ENCODE measurements at places on chromosomes 6 and 20.

DNA sequence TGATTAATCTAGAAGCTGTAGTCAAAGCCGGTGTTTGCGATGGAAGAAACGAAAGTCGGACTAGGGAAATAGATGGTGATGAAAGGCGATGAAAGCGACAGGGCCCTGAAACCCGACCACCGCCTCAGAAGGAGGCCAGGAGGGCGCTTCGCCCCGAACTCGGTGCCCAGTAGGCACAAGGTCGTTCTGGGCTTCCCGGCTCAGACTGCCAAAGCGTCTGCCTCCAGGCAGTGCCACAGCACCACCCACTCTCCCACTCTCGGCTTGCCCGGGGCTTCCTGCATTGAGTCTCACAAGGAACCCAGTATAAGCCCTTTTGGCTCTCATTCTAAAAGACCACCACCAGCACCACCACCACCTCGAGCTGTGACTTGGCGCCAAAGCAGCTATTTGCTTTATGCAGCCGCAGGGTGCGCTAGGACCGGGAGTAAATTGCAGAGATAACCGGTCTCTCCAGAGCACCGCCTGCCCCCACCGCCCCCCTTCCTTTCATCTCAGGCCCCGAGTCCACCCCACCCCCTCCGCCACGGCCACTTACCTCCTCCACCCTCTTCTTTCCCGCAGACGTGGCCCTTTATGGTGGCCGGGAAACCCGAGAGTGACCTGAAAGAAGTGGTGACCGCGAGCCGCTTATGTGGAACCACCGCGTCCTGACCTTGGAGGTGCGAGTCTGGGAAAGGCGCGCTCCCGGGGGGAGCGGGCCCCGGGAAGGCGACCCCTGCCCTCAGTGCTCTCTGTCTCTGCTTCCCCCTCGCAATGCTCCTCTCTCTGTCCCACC is 2.4 kb downstream of the TCF21 start:
- DNase-seq, result no peak

GRCh38 chr6:97456070-97456469 is 173.1 kb upstream of the MMS22L start:
- no peak for DNase-seq

DNA sequence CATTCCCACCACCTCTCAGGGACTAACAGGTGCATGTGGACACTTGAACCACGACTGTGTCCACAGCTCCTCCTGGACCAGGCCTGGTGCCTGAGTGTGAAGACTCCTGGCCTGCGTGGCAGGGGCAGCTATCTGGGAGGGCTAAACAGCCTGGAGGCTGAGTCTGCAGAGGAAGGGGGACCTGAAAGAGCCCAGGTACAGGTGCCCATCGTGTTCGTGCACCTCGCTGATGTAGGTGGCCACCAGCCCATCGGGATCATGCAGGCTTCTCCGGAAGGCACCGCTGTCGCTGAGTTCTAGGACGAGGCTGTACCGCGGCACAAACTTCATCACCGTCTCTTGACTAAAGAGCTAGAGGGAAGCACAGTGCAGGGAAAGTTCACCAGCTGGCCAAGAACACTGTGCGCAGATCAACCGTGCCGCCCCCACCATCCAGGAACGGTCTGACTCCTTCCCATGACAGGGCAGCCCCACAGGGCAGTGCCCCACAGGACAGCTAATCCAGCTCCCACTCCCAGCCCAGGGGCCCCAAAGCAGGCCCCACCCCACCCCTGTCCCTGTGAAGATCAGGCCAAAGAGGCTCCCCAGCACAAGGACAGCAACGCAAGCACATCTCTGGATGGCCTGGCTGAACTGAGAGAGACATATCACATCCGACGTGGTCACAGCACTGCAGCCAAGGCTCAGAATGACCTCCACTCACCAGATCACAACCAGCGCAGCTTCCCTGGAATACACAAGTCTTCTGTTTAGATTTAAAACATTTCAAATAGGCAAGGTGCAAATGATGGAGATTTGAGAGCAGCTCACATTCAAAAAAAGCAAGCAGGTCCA is 14.8 kb downstream of the CST7 start:
- DNase-seq, result no peak

- DNase-seq, result no peak
These were observed 43.1 kb upstream of the ZNF831 start for GRCh38 chr20:59120491-59120890.

DNA sequence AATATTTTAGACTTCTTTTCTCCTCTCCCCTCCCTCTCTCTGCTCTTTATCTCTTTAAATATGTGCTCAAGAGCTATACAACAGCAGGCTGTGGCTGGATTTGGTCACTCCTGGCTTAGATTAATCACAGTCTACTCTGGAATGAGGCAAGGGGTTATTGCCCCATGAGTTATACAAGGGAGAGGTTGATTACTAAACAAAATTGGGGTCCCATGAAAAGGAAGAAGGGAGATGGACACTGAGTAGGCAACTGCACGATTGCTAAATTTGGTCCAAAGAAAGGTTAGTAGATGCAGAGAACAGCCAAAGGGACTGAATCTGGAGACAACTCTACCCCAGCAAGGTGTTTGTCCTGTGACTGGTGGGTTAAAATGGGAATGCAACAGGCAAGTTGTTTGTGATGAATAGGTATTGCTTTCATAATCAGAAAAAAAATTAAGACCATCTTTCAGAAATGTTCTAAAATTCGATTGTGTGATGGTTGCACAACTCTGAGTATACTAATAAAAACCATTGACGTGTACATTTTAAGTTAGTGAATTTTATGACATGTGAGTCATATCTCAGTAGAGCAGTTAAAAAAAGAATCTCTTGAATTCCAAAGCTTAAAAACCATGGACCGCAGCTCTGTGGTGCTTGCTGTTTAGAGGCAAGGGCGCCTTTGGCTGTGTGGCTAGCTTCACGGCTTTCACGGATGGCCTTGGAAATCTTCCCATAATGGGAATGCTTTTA is 57.1 kb downstream of the KIZ start:
- peak; percentile 19 for DNase-seq

- no peak for DNase-seq
These were observed 148.5 kb downstream of the LY86 start for GRCh38 chr6:6736791-6737654.

GRCh38 chr20:4297127-4297826 is 281.9 kb upstream of the RNF24 start:
- DNase-seq, result no peak

- no peak for DNase-seq
These were observed 183.5 kb downstream of the DST start for GRCh38 chr6:56459030-56459805.

DNA sequence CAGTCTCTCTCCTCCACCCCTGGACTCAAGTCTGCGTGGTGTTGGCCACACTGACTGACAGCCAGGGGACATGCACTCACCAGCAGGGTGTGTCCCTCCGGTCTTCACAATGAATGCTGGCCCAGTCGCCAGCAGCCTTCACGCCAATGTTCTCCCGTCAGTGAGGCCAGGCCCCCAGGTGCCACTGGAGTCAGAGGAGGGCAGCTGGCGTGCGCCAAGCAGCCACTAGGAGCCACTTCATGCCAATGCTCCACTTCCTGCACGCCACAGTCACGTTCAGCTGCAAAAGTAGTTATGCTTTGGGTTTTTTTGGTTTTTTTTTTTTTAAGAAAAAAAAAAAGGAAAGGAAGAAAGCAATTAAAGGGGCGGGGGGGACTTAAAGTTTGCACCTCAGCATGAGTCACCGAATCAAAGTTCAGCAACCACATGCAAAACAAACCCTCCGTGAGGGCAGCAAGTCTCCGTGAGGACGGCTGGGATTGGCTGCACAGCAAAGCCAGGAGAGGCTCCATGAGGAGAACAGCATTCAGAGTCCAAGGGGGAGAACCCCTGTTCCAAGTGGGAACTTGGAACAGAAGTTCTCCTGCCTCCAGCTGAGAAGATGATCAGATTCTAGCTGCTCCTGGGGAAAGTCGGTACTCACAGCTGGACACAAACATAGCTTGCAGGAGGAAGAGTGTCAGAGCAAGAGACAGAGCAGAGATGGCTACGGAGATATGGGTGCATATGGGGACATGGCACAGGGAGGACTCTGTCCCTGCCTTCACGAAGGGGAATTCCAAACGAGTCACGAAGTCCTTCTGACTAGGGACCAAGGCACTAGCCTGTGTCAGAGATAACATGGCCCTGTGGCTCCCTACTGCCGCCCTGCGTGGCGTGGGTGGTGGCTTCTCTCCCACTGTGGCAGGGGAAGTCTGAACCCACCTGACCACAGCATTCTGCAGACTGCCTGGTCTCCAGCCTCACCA is at the start of gene ZC3H12D:
ZC3H12D (minus strand) TSS at position 282 of the 968 bp plus-strand sequence. CDS start 10,471 bp downstream, outside the sequence.
- DNase-seq, result no peak

- no peak for DNase-seq
These were observed 26.8 kb upstream of the DDR1 start for GRCh38 chr6:30857549-30857948.

DNA sequence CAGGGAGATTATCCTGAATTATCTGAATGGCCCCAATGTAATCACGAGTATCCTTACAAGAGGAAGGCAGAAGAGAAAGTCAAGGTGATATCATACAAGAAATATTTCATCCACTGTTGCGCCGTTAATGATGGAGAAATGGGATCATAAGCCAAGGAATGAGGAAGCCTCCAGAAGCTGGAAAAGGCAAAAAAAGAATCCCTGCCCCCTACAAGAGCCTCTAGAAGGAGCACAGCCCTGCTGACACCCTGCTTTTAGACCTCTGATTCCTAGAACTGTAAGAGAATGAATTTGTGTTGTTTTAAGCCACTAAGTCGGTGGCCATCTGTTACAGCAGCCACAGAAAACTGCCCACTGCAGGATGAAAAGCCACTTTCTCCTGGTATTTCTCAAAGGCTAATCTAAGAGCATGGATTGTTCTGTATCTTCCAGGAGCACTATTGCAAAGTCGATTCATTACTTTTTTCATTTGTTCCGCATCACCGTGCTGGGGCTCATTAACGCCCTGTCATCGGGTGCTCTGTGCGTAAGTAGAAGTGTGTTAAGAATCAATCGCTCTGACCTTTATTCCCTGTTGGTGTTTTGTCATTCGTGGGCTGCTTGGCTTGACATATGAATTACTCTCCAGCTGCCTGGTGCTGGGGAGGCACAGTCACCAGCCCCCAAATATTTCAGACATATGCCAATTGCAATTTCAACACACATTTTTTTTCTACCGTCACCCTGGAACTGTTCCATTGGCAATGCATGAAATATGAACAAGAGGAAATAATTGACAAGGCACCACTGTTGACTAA is 117.0 kb downstream of the PCSK2 start:
- DNase-seq, result no peak

GRCh38 chr20:40658509-40658908 is 30.5 kb downstream of the MAFB start:
- DNase-seq, result no peak

DNA sequence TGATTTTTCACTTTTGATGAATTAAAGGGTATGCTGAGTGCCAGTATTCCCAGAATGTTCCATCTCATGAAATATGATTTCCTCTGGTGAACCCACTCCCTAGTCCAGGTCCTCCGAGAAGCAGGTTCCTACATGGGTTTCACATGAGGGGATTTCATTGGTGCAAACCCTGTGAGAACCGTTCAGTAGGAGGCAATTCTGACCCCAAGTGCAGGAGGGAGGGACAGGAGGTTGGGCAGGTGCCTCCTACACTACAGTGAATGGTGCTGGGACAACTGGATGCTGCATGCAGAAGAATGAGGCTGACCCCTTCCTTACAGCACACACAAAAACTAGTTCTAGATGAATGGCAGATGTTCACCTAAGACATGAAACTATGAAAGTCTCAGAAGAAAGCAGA is 5.1 kb upstream of the ULBP2 start:
- no peak for DNase-seq

- no peak for DNase-seq
These were observed 31.6 kb downstream of the OPRM1 start for GRCh38 chr6:154070657-154071056.

DNA sequence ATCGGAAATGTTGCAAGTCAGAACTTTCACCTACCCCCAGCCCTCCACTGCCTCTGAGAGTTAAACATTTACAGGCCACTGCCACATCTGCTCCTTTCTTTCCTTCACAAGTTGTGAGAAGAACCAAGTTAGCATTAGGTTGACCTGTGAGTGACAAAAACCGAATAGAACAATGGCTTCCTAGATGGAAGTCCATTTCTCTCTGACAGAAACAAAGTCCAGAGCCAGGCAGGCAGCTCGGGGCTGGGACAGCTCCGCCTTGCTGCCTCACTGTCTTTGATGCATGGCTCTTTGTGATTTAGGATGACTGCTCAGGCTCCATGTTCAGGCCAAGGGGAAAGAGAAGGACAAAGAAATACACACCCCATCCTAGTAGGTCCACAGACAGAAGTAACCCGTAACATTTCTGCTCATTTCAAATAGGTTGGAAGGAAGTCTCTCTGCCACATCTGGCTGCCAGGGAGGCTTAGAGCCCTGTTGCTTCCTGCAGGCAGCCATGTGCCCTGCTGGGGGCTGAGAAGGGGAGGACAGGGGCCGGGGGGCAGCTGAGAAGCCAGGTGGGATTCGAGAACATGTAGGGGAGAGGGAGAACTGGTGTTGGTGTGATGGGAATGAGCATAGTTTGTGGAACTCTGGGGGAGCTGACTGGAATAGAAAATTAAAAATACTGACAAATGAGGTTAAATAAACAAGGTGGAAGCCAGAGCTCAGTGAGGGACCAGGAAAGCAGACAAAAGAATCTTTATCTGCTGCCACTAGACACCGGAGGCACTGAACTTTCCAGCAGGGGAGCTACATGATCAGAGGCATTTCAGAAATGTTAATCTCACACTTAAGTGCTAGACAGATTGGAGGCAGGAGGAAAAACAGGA is 19.5 kb upstream of the IER3 start:
- no peak for DNase-seq

- DNase-seq, result no peak
These were observed 171.7 kb downstream of the CLIC5 start for GRCh38 chr6:45843848-45844521.

GRCh38 chr6:7991536-7991935 is 72.7 kb downstream of the BLOC1S5 start:
- no peak for DNase-seq

DNA sequence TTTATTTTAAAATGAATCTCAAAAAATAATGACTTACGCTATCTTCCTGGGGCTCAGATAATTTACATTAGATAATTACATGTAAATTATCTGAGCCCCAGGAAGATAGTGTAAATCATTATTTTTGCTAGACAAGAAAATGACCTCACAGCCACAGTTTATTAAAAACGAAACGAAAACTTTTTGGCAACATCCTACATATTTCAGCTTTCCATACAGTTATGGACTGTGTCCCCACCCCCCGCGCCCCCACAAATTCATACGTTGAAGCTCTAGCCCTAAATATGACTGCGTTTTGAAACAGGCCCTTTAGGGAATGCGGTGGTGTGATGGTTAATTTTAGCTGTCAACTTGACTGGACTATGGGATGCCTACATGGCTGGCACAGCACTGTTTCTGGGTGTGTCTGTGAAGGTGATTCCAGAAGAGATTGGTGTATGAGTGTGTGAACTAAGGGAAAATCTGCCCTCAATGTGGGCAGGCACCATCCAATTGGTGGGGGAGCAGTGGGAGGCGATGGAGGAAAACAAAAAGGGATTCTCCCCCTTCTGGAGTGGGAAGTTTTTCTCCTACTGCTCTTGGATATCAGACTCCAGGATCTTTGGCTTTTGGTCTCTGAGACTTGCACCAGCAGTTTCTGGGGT is 52.6 kb downstream of the TRPC4AP start:
- no peak for DNase-seq

- DNase-seq, result no peak
These were observed 183.6 kb downstream of the PRL start for GRCh38 chr6:22113026-22113766.

Data from putamen (tissue), 1 donor.